Osteoblast (primary cell): ENCODE measurements at places on chromosomes 3 and 15. TPM values are rescaled to one million over a fixed set of nuclear protein-coding genes. Genes with fewer than 3 reads are reported as not detected.

GCNT3 gene
- 0.72 and 1.2 TPM in 2 replicates for total RNA-seq

SOX14 gene
- total RNA-seq, result not detected in 2 replicates

BRK1 gene
- 113 and 114 TPM in 2 replicates for total RNA-seq

LRRIQ4 gene
- total RNA-seq, result under 0.01 and 0.29 TPM in 2 replicates

PLA1A gene
- under 0.01 and 0.36 TPM in 2 replicates for total RNA-seq

TRIM42 gene
- not detected in 2 replicates for total RNA-seq

MCTP2 gene
- total RNA-seq, result 16.3 and 18.6 TPM in 2 replicates

ST3GAL6 gene
- 2.2 and 2.7 TPM in 2 replicates for total RNA-seq

SKOR1 gene
- 0.29 and 0.36 TPM in 2 replicates for total RNA-seq

TLR9 gene
- total RNA-seq, result not detected in 2 replicates

TCAIM gene
- 28.9 and 33.7 TPM in 2 replicates for total RNA-seq

RETNLB gene
- not detected in 2 replicates for total RNA-seq

PRSS50 gene
- not detected in 2 replicates for total RNA-seq

SEMA6D gene
- total RNA-seq, result 8.0 and 16.2 TPM in 2 replicates

CSTA gene
- total RNA-seq, result 18.1 and 18.3 TPM in 2 replicates

DNA sequence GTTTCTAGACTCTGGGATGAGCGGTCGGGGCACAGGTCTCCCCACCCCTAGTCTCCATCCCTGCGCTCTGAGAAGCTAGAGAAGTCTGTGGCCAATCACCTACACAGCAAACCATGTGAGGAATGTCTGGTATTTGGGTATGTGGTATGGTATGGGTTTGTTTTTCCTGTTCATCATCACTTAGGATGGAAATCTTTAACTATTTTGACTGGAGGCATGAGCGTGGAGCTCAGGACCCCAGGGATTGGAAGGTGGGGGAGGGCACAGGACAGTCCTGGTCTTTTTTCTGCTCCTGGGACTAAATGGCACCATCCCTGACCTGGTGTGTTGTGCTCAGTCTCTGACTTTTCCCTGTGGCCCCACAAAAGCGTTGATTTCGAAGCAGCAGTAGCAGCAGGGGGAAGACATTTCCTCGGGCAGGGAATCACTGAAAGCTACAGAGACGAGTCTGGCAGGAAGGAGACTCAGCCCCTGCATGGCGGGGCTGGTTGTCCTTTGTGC lies 191.7 kb upstream of the TPM1 start:
- H3K27me3 ChIP-seq, result no peaks in the 10 kb centered on the region
- DNase-seq, result peak; percentile 91
- peak overlapping the region; percentile 73 for H3K27ac ChIP-seq
- no peaks in the 10 kb centered on the region for H3K36me3 ChIP-seq
- H3K4me3 ChIP-seq, result peak overlapping the region; percentile 0

DNA sequence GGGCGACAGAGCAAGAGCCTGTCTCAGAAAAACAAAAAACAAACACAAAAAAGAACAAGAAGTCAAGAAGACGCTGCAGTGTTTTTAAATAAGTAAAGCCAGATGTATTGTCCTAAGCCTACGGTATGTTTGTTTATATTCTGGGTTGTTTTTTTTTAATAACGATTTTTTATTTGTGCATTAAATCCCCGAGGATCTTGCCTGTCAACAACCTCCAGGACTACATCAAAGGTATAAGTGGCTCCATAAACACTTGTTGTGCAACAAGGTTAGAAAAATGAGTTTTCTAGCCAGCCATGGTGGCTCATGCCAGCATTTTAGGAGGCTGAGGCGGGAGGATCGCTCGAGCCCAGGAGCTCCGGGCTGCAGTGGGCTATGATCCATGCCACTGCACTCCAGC lies 26.1 kb downstream of the ITGB5 start:
- H3K27me3 ChIP-seq, result no peaks in the 10 kb centered on the region
- H3K4me1 ChIP-seq, result peaks cover 40% of the 10 kb centered on the region
- peaks cover 5% of the 10 kb centered on the region for H3K36me3 ChIP-seq

GRCh38 chr15:29268706-29269484 lies 727 bp downstream of the NSMCE3 start:
- H3K4me3 ChIP-seq, result peak overlapping the region; percentile 74
- peak overlapping the region; percentile 70 for H3K27ac ChIP-seq
- H3K27me3 ChIP-seq, result no peaks in the 10 kb centered on the region
- DNase-seq, result no peak
- H3K36me3 ChIP-seq, result no peaks in the 10 kb centered on the region

GRCh38 chr15:80208758-80209734 lies 43.0 kb downstream of the CTXND1 start:
- H3K27me3 ChIP-seq, result peaks cover 35% of the 10 kb centered on the region
- no peak overlapping the region for H3K27ac ChIP-seq
- no peak overlapping the region for H3K4me3 ChIP-seq
- H3K36me3 ChIP-seq, result no peaks in the 10 kb centered on the region
- H3K4me1 ChIP-seq, result no peaks in the 10 kb centered on the region
- no peak for DNase-seq

- H3K36me3 ChIP-seq, result peaks cover 21% of the 10 kb centered on the region
- H3K27ac ChIP-seq, result no peak overlapping the region
- peaks cover 14% of the 10 kb centered on the region for H3K4me1 ChIP-seq
- DNase-seq, result no peak
- no peaks in the 10 kb centered on the region for H3K27me3 ChIP-seq
- no peak overlapping the region for H3K4me3 ChIP-seq
These were observed 26.5 kb downstream of the SPG11 start for GRCh38 chr15:44636976-44637375.

- H3K36me3 ChIP-seq, result no peaks in the 10 kb centered on the region
- no peak for DNase-seq
- peaks cover 4% of the 10 kb centered on the region for H3K27me3 ChIP-seq
- H3K27ac ChIP-seq, result no peak overlapping the region
- H3K4me1 ChIP-seq, result no peaks in the 10 kb centered on the region
These were observed 10.0 kb downstream of the IQSEC1 start for GRCh38 chr3:13063225-13063624.

DNA sequence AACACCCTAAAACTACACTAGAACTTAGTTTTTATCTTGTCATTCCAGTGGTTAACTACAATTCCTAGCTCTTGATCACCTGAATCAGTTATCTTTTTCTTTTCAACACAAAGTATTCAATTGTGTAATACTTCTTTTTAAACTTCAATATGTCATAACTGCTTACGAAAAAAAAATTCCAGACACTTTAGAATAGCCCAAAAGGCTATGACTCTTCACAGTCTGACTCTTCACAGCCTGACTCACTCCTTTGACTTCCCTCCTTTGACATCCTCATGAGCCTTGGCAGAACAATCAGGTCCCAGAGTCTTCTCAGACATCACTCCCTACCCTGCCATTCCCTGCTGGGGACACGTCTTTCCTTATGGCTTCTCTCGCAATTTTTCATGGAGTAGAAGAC lies 727.1 kb downstream of the ROBO1 start:
- no peaks in the 10 kb centered on the region for H3K36me3 ChIP-seq
- H3K27ac ChIP-seq, result peak overlapping the region; percentile 73

GRCh38 chr15:98773616-98774015 lies 125.3 kb downstream of the IGF1R start:
- H3K4me1 ChIP-seq, result peaks cover 8% of the 10 kb centered on the region
- H3K36me3 ChIP-seq, result no peaks in the 10 kb centered on the region
- H3K27me3 ChIP-seq, result no peaks in the 10 kb centered on the region
- H3K27ac ChIP-seq, result no peak overlapping the region
- no peak overlapping the region for H3K4me3 ChIP-seq
- no peak for DNase-seq

DNA sequence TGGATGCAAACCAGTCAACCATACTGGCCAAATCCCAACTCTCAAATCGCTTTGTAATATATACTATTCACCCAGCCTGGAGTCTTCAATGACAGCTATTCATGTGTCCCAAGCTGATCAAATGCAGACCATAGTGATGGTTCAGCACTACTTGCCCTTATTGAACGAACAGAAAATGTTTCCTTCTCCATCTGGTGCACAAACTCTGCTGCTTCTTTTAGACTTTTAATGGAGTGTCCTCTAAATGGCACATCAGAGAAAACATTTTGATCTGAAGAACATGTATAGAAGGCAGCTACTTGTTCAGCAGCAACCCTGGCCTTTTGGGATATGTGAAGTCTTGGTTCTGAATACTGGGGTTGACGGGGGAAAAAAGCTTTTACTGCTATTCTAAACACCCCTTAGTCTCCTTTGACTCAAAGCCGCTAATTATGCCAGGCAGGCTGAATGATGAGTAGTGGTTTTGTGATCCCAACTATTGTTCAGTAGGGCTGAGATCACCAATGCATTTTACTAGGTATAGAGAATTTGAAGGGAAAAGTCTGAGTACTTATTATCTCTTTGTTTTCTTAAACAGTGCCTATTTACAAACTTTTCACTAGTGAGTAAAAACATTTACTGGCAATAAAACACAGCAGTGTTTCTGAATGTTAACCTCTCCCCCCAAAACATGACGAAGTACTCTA lies 781.2 kb downstream of the ROBO1 start:
- peaks cover 4% of the 10 kb centered on the region for H3K4me1 ChIP-seq
- H3K36me3 ChIP-seq, result no peaks in the 10 kb centered on the region
- DNase-seq, result no peak
- H3K27me3 ChIP-seq, result no peaks in the 10 kb centered on the region
- no peak overlapping the region for H3K4me3 ChIP-seq

DNA sequence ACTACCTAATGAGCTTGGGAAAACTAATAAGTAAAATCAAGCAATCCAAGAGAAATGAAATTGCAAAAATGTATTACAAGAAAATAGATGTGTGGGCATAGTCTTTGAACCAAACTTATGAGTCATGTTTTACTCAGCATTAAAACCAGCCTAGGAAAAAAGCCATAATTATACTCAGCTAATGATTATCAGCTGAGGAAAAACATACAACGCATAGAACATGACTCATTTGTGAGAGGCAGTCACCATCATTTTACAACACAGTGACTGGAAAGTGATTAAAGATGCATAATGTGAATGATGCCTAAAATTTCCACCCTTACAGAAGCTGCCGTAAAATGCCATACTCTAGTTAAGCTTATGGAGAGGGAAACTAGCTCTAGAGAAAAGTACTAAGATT lies 238.0 kb upstream of the EOMES start:
- no peak overlapping the region for H3K4me3 ChIP-seq
- no peak overlapping the region for H3K27ac ChIP-seq
- no peaks in the 10 kb centered on the region for H3K36me3 ChIP-seq
- H3K4me1 ChIP-seq, result peaks cover 6% of the 10 kb centered on the region
- H3K27me3 ChIP-seq, result no peaks in the 10 kb centered on the region

GRCh38 chr3:45756055-45756454 lies 40.3 kb downstream of the SLC6A20 start:
- DNase-seq, result no peak
- no peaks in the 10 kb centered on the region for H3K36me3 ChIP-seq
- H3K4me1 ChIP-seq, result no peaks in the 10 kb centered on the region
- no peak overlapping the region for H3K27ac ChIP-seq
- H3K4me3 ChIP-seq, result no peak overlapping the region
- peaks cover 9% of the 10 kb centered on the region for H3K27me3 ChIP-seq

DNA sequence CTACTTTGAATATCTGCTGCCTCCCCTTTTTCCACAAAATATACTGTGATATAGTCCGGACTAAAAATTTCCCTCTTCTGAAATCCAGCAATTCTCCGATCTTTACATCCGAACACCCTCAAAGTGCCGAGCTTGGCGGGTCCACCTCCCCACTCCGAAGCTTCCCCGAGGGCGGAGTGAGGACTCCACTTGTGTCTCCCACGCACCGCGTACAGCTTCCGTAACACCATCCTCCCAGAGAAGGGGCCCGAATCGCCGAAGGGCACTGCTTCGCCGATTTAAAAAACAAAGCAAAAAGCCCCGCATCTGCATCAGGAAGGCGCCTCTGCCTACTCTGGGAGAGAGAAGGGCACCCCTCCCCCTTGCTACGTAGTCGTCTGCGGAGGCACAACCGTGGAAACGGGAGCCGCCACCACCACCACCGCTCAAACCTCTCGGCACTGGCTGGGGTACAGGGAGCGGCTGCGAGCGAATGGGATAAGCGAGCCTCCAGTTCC lies 551 bp downstream of the NCBP2 start:
- H3K4me3 ChIP-seq, result peak overlapping the region; percentile 99
- peaks cover 17% of the 10 kb centered on the region for H3K4me1 ChIP-seq

GRCh38 chr3:183265157-183265642 lies 12.1 kb downstream of the B3GNT5 start:
- no peaks in the 10 kb centered on the region for H3K36me3 ChIP-seq
- H3K27ac ChIP-seq, result no peak overlapping the region
- DNase-seq, result no peak
- H3K4me3 ChIP-seq, result no peak overlapping the region

DNA sequence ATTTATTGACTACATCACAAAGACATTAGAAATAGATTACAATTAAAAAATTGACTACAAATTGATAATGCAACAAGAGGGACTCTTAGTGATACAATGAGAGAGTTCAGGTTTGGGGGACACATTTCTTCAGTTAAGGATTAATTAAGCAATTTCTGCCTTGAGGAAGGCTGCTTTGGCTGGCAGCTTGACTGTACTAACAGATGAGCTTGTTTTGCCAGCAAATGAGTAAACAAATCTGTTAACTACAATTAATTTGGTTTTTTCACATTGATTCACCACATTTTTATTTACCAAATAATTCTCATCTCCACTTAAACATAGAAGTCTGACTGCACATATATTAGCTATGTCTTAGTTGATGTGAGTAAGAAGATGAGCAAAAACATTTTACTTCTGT lies 183.6 kb upstream of the ZNF385D start:
- no peaks in the 10 kb centered on the region for H3K36me3 ChIP-seq
- H3K27me3 ChIP-seq, result no peaks in the 10 kb centered on the region
- H3K27ac ChIP-seq, result no peak overlapping the region
- DNase-seq, result no peak

- peak; percentile 96 for DNase-seq
- H3K36me3 ChIP-seq, result no peaks in the 10 kb centered on the region
- H3K27ac ChIP-seq, result peak within 1 kb of the TSS; percentile 84
- peaks cover 25% of the 10 kb centered on the region for H3K4me1 ChIP-seq
These were observed at the start of gene NECTIN3 for GRCh38 chr3:111071257-111072030. Gene NECTIN3 (plus strand): TSS chr3:111071816. CDS start chr3:111072018, 202 bp downstream.

DNA sequence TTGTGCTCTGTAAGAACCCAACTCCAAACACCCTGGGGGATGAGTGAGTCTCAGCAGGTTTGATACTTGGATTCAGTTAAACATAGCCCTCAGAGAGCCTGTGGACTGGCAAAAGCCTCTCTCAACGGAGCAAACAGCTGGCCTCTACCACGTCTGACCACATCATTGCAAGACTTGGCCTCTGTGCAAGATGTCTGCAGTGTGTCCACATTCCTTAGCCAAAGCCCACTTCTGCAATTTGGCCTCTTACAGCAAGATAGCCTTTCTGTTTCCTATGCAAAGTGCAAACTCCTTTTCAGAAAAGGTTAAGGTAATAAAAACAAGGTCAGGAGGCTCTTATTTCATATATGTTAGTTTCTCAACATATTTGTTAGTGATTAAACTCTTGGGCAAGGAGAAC lies 27.9 kb downstream of the FBN1 start:
- no peak for DNase-seq
- no peaks in the 10 kb centered on the region for H3K27me3 ChIP-seq
- peaks cover 21% of the 10 kb centered on the region for H3K4me1 ChIP-seq
- no peak overlapping the region for H3K4me3 ChIP-seq
- H3K27ac ChIP-seq, result peak overlapping the region; percentile 16

- H3K27me3 ChIP-seq, result no peaks in the 10 kb centered on the region
- DNase-seq, result no peak
- H3K4me1 ChIP-seq, result no peaks in the 10 kb centered on the region
- no peak overlapping the region for H3K27ac ChIP-seq
These were observed 79.0 kb upstream of the ARRDC4 start for GRCh38 chr15:97881346-97881965.

GRCh38 chr3:45748068-45748467 lies 48.3 kb downstream of the SLC6A20 start:
- H3K4me1 ChIP-seq, result no peaks in the 10 kb centered on the region
- no peak overlapping the region for H3K4me3 ChIP-seq
- H3K27me3 ChIP-seq, result no peaks in the 10 kb centered on the region
- H3K36me3 ChIP-seq, result peaks cover 15% of the 10 kb centered on the region
- DNase-seq, result no peak
- H3K27ac ChIP-seq, result no peak overlapping the region

GRCh38 chr15:86231864-86232721 lies 152.4 kb downstream of the AGBL1 start:
- H3K27me3 ChIP-seq, result no peaks in the 10 kb centered on the region
- no peak overlapping the region for H3K4me3 ChIP-seq
- DNase-seq, result no peak
- H3K27ac ChIP-seq, result no peak overlapping the region
- no peaks in the 10 kb centered on the region for H3K4me1 ChIP-seq
- H3K36me3 ChIP-seq, result no peaks in the 10 kb centered on the region
